Immature natural killer cell (primary cell): ENCODE measurements at places on chromosomes 1 and 21. TPM values are rescaled to one million over a fixed set of nuclear protein-coding genes. Genes with fewer than 3 reads are reported as not detected.

The PIK3R3 gene
- polyA plus RNA-seq = 7.7 TPM

The NT5C1A gene
- not detected for polyA plus RNA-seq

The TNFRSF8 gene
- 0.09 TPM for polyA plus RNA-seq

GRCh38 chr1:42658877-42659337 lies 684 bp downstream of the PPIH start:
- peak overlapping the region; percentile 97 for H3K27ac ChIP-seq
- H3K4me1 ChIP-seq = peaks cover 36% of the 10 kb centered on the region
- H3K4me3 ChIP-seq = peak overlapping the region; percentile 99
- peaks cover 7% of the 10 kb centered on the region for H3K27me3 ChIP-seq
- no peak for DNase-seq

DNA sequence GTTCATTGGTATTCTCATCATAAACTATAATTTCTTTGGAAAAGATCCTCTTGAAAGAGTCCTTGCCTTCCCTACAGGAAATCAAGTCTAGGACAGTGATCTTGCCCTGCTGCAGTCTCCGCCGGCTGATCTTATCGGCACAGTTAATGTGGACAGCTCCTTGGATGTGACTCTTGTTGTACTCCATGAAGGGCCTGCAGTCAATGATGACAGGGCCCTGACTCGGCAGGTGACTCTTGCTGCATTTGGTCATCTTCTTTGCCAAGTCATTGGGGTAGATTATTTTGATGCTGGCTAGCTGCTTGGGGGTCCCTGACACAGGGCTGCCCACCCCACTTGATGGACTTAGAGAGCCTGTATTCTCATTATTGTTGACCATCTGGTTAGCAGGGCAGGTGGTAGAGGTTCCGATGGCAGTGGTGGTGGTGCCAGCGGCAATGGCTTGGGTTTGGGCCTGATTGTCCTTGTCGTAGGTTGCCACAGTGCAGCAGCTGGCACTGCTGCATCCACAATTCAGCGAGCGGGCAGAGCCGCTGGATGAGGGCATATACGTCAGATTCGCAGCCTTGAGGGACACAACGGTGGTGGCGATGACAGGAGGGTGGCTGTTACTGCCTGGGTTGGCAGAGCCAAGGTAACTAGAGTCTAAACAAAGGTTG lies 2.7 kb downstream of the DUSP10 start:
- peaks cover 18% of the 10 kb centered on the region for H3K4me1 ChIP-seq
- H3K36me3 ChIP-seq = peaks cover 45% of the 10 kb centered on the region
- no peaks in the 10 kb centered on the region for H3K27me3 ChIP-seq
- DNase-seq = no peak
- H3K27ac ChIP-seq = no peak overlapping the region

DNA sequence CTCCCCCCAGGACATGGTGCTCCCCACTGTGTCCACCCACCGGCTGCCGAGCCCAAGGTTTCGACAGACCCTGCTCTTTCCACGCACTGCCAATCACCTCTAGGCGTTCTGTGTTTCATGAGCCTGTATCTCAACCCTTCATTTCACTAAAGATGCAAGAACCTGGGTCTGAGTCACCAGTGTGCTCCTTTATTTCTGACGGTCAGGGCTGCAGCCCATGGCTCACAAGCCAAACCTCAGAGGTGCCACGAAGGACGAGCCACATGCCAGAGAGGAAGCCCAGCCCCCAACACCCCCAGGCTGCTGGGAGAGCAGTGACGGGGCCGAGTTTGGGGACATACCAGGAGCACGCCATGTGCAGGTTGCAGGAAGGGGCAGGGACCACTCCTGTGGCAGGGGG lies 79.2 kb upstream of the ARHGEF16 start:
- H3K36me3 ChIP-seq = peaks cover 4% of the 10 kb centered on the region
- H3K4me3 ChIP-seq = no peak overlapping the region
- peaks cover 43% of the 10 kb centered on the region for H3K4me1 ChIP-seq
- H3K27me3 ChIP-seq = peaks cover 21% of the 10 kb centered on the region
- no peak for DNase-seq

DNA sequence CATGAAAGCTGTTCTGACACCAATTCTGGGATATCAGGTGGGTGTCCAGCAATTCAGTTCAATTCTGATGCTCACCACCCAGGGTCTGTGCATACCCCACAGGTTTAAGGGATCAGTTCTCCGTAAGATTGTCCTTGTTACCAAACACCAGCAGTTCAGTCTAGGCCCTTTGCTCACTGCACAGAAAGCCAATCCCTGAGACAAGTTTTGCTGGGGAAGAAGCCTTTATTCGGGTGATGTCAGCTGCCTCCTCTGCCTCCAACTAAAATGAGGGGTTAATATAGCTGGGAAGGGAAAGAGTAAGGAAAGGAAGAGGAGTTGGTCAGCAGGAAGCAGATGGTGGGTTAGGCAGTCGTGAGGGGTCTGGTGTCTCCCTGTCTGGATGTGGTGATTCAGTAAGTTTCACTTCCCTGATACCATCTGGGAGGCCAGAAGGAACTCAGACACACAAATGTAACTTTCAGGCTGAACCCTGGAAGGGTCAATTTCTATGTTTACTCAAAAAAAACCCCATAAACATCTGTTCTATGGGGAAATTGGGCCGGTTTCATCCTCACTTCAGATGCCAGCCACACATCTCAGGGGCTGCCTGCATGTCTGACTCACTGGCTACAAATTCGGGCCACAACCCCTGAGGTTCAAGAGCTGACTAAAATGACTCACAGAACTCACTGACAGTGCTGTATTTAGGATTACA lies 83.3 kb upstream of the PGBD5 start:
- H3K4me3 ChIP-seq = no peak overlapping the region
- H3K27ac ChIP-seq = no peak overlapping the region
- H3K4me1 ChIP-seq = peaks cover 8% of the 10 kb centered on the region
- no peak for DNase-seq
- peaks cover 22% of the 10 kb centered on the region for H3K27me3 ChIP-seq
